Umbilical cord (tissue), 2 donors: ENCODE measurements at places on chromosomes 3 and 15.

DNA sequence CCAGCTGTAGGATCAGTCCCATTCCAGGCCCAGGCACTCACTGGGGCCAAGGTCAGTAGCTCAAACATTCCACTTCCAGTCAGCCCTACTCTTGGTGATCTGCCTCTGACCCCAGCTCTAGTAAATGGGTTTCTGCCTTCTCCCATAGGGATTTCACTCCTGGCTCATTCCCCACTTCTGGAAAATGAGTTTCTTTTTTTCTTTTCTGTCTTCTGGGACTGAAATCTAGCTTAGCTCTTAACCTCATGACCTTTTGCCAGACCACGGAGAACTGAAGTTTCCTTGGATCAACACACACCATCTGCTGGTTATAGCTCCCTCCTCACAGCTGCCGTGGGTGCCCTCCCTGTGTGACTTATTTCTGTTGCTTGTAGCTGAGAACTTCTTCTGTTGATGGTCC, 21.3 kb downstream of the MME start:
- no peak for DNase-seq

- DNase-seq, result no peak
Measured at GRCh38 chr3:133468251-133468721, 68.4 kb downstream of the BFSP2 start.

DNA sequence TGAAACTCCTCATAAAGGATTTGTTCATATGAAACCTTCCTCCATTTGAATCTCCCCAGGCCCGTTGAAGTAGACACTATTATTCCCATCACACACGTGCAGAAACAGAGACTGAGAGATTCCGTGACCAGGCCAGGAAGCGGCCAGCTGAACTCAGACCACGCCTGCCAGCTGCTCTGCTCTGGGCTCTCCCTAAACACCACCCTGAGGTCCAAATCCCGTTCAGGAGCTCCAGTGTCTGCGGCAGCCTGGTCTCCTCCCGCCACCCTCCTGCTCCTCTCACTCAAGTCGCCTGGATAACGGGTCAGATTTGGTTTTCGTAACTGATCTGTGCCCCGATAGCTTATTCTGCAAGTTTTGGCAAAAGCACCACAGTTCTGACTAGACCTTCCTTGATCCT, 53.6 kb upstream of the SNRPA1 start:
- DNase-seq, result no peak

- DNase-seq, result no peak
Measured at GRCh38 chr3:72169561-72170472, 384.9 kb upstream of the PROK2 start.

DNA sequence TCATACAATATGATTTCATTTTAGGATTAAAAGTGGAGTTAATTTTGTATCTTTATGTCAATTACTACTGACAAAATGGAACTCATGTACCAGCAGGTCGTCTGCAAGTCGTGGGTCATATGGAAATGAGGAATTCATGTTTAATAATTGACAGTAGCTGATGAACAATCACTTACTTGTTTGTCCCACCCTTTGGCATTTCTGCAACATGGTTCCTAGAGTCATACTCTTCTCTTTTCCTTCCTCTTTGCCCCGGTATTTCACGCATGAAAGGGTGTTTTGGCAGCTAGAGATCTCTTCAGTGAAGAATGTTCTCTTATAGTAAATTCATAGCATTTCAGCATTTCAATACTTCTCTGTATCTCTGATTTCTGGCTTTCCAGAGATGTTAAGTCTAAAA, 133.3 kb upstream of the SLC24A5 start:
- no peak for DNase-seq

DNA sequence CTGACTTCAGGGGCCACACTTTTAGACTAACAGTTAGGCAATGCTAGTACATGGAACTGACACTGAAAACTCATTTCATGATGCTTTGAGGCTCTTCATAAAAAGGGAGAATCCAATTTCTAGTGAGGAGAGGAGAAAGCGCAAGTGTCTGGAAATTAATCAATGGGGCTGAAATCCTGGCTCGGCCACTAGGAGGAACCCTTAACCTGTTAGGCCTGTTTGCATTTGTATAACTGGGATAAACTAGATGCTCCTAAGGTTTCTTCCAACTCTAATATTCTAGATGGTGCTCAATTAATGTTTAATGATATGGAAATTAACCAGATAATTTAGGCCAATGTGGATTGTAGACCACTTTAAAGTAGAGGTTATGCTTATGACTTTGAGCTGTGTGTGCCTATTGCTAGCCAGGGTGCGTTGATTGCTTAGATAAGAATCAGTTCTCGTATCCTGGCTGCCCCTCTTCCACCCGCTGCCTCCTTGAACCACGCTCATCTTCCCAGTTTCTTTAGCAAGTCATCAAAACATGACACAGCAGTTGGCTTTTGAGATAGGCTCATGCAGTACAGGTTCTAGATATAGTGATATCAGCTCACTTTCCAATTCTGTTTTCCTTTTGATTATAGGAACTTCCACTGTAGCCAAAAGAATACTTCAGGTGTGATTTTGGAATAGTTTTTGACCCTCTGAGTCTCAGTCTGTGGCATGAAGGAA, 16.8 kb upstream of the CRBN start:
- DNase-seq, result no peak

GRCh38 chr3:45549961-45550360, 44.6 kb upstream of the LIMD1 start:
- no peak for DNase-seq

DNA sequence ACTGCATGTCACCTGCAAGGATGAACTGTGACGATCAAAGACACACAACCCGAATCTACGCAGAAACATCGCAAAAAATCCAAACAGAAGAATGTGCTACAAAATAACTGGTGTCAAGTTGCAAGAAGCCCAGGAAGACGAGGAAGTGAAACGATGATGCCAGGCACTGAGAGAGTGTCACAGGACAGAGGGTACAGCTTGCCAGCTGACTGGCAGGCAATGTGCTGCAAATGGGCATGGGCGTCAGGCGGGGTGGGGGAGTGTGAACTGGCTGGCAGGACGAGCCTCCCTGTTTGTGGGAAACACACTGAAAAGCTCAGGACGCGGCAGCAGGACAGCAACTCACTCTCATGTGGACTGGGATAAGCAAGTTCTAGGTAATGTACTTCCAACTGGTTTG, 28.9 kb upstream of the OCA2 start:
- DNase-seq, result peak; percentile 14

GRCh38 chr3:111103807-111104206, 32.2 kb downstream of the NECTIN3 start:
- DNase-seq, result no peak

- no peak for DNase-seq
Measured at GRCh38 chr3:80870476-80871041, 890.9 kb downstream of the GBE1 start.

DNA sequence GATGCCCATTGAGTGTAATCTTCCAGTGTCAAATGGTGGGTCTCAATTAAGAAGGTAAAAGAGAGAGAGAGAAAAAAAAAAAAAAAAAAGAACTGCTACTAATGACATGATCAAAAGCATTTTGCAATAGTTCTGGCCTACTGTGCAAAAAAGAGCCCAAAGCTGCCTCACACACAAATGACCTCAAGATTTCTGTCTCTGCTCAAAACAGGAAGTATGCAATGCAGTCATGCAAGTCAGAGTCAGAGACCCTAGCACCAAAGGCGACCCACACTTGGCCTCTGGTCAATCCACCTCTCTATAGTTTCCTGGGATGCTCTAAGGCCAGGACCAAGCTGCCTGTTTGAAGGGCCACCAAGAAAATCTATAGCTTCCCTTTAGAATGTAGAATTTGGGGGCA, 323.5 kb downstream of the VPS13C start:
- no peak for DNase-seq

- no peak for DNase-seq
Measured at GRCh38 chr3:97610626-97611025, 153.9 kb upstream of the ARL6 start.

DNA sequence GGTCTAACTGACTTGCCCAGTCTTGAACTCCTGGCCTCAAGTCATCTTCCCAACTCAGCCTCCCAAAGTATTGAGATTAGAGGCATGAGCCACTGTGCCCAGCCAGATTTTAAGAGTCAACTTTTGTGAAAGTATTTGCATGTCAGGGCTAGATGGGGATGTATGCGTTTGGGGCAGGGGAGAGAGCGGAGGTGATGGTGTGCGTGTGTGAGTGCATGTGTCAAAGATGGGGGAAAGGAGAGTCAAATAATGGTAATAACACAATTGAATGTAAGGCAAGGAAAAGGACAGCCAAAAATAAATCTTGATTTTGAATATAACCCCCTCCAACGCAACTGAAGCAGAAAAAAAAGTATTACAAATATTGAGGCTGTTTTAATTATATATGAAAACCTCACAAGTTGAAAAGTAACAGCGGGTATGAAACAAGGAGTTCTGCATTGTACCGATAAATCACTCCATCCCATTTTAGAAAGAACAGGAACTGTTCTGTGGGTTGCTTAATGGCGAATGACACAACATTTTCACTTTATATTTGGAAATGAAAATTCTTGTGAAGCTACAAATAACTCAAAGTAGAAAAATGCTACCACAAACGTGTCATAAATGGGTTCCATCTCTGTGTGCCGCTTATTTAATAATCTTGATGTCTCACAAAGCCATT, 29.9 kb upstream of the LDHAL6B start:
- DNase-seq, result no peak

DNA sequence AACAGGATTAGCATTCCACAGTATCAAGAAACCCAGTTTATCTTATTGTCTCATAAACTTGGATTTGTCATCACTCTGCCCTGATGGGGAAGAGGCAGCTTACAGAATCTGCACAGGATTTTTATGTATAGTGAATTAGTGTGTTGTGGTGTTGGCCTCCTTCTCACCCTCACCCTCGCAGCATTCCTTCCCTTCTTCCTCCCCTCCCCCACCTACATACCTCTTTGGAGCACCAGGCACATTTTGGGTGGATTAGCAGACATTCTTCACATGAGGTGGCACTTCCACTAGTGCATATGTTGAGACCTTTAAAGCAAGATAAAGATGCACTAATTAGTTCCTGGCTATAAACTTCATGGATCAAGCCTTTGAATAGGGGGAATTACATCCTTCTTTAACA, 13.9 kb downstream of the ITGB5 start:
- no peak for DNase-seq

DNA sequence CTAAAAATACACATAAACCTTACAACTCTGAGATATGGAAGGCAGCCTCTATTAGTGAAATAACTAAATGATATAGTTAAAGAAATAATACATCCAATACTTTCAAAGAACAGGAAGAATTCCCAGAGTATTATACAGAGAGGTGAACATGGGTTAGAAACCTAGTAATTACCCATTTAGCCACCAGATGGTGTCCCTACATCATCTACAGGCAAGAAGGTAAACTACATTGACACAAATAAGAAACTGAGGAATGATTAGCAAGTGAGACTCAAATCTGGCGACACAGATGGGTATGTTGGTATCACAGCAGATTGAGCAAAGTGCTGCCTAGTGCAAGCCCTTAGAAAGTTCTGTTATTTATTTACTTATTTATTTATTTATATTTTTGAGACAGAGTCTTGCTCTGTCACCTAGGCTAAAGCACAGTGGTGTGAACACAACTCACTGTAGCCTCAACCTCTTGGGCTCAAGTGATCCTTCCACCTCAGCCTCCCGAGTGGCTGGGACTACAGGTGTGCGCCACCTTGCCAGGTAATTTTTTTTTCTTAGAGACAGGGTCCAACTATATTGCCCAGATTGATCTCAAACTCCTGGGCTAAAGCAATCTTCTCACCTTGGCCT, 28.2 kb downstream of the NEK4 start:
- peak; percentile 34 for DNase-seq

DNA sequence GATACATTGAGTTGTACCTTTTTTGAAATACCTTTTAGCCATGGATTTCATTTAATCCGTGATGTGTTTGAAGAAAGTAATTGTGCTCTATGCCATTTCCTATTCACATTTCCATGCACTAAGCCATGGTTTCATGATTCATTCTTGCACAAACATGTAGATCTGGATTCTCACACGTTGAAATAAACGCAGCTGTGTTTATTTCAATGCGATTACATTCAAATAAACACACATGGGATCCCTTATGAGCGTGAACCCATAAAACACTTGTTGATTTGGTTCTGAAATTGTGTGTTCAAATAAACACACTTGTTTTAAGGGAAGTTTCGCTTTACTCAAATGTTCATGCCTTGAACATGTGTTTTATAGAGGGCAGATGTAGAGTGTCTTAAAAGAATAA, 39.2 kb downstream of the BBX start:
- no peak for DNase-seq

DNA sequence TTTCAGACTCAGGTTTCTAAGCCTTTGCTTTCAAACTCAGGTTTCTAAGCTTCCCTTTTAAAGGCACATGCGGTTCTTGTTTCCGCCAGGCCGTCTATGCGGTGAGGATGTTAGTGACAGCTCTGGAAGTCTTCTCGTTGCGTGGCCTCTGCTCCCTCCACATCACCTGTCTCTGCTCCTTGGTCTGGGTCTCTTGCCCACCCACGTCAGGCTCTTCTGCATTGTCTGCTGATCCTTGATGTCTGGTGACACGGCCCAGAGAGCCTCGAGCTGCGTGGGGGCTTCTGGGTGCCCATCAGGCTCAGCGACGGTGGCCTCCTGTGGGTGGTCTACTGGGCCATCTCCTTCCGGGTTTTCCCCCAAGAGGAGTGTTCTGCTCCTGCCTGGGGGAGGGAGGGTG, 30.5 kb downstream of the KLF13 start:
- no peak for DNase-seq

DNA sequence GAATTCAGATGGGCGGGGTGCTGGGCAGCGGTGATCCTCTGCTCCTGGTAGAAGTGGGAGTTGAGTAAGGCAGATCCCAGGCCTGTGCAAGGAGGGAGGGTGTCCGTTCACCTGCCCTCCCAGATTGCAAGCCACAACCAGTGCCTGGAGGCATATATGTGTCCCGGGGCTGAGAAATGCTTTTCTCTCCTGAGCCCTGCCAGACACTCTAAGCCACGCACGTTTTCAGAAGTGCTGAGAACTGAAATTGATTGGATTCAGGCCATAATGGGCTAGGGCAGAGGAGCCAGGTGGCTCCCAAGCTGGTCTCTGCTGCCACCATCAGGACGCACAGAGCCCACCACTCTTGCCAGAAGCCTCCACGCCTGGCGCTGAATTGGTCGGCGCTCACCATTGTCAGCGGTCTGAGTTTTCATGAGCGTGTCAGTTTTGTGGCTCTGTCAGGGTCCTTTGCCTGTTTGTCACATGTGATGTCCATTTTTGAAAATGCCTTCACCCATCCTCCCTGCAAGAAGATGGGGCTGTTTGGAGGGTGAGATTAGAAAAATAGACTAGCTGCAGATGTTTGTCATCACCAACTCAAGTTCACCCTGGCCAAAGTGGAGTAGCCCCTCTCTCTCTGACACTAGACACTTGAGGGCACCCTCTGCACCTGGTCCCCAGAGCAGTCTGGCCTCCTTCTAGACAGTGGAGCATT, 15.4 kb upstream of the BFSP2 start:
- DNase-seq, result peak; percentile 80

DNA sequence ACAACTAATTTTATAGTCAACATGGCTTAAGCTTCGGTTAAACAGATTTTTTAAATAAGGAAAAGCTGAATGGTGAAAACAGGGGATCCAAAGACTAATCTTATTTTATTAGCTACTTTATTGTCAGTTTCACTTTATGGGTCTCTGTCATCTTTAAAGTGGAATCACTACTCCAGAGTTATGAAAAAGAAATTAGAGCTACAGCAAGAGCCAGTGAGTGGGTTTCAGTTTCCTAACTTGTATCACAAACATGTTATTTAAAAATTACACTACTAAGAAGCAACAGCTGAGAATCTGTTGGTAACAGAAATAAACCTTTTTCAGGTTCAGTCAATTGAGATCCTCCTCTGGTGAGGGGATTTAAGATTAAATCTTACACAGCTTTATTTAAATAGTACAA, 10.0 kb downstream of the PHC3 start:
- no peak for DNase-seq
